ENCODE measurements at places on chromosomes 12 and 14.

DNA sequence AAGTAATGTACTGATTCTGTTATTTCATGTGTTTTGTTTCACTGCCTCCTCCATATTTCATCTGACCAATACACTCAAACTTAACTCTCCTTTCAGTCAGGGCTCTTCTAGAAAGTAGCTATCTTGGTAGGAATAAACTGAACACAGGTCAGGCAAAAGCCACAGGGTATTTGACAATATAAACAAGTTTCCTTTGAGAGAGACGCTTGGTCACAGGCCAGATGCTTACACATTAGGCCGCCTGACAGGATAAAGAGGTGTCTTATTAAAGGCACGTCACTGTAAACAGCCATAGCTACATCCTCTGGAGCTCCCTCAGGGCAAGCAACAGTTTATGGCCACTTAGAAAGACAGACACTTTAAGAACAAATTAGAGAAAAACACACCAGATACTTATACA, 607.5 kb downstream of the SLC6A15 start:
- DNase-seq, result no peak

DNA sequence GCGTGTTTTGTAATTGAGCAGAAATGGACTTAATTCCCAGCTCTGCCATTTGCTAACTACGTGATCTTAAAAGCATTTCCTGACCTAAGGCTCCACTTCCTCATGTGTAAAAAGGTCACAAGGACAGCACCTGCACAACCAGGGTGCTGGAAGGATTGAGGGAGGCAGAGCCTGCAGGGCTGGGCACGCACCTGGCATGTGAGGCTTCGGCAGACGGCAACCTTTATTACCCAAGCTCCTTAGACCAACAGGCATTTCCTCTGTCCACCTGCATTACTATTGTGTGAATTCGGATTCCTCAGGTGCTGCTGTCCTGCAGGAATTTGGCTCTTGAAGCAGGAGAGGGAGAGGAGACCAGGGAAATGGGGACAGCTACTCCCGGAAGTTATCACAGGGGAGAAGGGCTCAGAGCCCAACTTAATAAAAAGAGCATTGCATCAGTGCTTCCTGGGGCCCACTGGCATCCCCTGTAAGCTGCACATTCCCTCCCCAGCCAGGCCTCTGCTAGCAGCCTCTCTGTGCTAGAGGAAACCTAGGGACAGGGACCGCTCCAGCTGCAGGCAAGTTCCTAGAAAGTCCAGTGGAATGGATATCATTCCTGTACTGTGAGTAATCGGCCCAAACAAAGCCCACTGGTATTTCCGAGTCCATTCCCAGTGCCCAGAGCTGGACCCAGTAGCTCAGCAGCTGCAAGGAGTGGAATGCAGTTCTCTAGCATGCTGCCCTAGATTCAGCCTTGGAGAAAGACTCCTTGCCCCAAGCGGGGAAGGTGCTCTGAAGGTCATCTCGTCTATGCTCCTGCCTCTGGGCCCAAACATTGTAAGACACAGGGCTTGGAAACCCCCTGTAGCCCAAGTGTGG, 157.1 kb upstream of the CCND2 start:
- no peak for DNase-seq

DNA sequence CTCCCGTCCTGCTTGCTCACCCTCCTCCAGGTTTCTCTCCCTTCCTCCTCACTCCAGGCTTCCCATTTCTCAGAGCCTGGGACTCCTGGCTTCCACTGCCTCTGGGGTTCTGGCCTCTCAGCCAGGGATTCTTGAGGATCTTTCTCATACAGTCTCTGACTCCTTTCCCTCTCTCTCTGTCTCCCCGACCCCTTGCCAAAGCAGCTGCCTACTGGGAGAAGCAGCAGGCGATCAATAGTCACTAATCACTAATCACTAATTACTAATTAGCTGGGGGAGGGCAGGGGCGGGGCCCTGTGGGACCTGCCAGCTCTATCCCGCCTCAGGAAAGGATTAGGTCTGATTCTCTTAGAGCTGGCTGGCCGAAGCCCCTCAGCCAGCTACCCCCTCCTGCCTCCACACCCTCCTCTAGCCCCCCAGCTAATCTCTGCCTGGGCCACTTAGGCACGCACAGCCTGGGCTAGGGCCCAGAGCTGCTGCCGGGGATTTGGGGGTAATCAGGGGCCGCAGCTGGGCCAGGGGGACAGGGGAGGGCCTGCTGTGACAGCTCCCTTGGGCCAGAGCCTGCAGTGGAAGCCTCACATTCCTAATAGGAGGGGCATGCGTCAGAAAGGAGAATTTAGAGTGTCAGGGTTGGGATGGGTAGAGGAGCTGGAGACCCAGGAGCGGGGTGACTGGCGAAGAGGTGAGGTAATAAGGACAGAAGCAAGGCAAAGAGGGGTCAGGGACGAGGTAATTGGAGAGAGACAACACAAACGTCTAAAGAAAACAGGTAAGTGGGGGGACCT, 2.8 kb downstream of the NXPH4 start:
- no peak for DNase-seq

DNA sequence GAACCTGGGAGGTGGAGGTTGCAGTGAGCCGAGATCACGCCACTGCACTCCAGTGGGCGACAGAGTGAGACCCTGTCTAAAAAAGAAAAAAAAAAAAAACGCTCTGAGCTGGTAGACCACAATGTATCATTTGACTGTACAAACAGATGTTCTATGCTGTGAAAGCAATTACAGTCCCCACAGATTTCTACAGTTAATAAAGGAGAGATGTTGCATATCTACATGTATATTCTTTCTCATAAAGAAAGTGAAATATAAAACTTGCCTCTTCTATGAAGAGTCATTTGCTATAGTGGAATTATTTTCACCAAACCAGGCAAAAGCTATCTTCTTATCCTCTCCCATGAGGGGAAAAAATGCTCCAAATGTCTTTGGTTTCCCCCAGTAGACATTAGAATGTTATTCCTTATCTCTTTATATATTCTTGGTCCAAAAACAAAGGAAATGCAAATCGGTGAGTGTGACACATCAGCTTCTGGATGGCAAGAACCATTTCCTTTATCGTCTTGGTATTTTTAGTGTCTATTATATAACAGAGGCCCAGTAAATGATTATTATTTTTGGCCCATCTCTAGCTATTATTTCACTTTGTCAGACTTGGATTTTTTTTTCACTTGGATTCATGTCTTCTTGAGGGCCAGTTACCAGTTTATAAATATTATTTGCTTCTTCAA, 230.4 kb downstream of the SSPN start:
- DNase-seq, result no peak

GRCh38 chr12:2678426-2678825, 116.3 kb upstream of the FKBP4 start:
- DNase-seq, result no peak

GRCh38 chr12:57063991-57064685, 14.2 kb upstream of the MYO1A start:
- DNase-seq, result no peak

- DNase-seq, result no peak
Measured at GRCh38 chr14:59964251-59965007, 44.5 kb downstream of the LRRC9 start.

DNA sequence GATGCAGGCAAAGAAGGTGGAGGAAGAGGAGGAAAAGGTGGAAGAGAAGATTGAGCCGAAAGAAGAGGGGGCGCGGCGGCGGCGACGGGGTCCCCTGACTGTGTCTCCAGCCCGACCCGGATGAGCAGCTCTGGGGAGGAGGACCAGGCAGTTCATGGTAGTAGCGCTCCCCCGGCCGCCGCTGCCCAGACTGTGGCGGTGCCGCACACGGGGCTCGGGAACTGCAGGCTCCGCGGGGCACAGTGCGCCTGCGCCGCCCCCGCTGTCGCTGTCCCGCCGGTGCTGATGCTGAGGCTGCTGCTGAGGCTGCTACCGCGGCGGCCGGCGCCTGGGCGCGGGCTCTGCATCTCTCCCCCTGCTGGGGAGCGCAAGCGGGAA, at the start of gene KCNH5:
TSS of gene KCNH5 (minus strand) at position 225 of the 378 bp plus-strand sequence. CDS start 272 bp downstream, outside the sequence.
- DNase-seq, result peak; percentile 81

- DNase-seq, result no peak
Measured at GRCh38 chr12:132109741-132110140, 34.4 kb downstream of the DDX51 start.

GRCh38 chr14:61765225-61765943, 3.2 kb downstream of the SNAPC1 start:
- no peak for DNase-seq

DNA sequence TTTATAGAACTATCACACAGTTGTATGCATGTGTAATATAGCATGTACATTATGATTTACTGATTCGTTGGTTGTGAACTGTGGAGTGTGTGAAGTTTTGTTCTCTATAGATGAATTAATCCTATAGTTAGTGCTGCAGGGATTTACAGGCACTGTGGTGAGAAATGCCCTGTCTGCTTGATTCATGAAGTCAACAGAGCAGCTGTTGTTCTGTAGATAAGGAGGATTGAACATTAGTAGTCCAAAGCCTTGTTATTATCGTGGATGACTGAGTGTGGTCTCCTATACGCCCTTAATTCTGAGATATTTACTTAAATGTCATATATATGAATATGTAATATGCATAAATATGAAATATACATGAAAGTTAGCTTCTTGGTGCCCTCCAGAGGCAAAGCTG, 98.3 kb downstream of the DNAH10 start:
- no peak for DNase-seq

- no peak for DNase-seq
Measured at GRCh38 chr12:99067171-99067785, 422.2 kb downstream of the APAF1 start.

GRCh38 chr14:53951627-53952303, 4.9 kb downstream of the BMP4 start:
- DNase-seq, result no peak

DNA sequence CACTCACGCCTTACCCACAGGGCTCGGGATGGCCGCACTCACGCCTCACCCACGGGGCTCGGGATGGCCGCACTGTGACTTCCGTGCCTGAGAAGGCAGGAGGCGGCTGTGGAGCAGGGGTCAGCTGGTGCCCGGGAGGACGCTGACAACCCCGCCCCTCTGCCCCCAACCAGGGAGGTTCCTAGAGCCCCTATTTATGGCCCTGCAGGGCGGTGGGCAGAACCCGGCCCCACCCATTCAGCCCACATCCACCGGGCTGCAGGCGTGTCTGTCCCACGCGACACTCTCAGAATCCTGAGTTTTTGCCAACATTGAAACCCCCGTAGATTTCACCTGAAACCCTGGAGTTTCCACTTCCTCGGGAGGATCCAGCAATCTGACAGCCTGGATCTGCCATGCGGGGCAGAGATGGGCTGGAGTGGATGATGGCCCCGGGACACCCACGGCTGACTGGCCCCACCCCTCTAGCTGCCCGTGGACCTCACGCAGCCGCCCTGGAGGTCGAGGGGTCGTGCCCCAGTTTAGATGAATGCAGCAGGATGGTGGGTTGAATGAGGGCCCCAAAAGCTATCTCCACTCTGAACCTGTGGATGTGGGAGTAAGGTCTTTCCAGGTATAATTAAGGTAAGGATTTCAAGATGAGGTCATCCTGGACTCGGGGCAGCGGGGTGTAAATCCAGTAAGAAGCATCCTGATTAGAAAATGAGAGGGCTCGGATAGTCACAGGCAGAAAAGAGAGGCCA, 20.4 kb downstream of the GALNT9 start:
- no peak for DNase-seq

DNA sequence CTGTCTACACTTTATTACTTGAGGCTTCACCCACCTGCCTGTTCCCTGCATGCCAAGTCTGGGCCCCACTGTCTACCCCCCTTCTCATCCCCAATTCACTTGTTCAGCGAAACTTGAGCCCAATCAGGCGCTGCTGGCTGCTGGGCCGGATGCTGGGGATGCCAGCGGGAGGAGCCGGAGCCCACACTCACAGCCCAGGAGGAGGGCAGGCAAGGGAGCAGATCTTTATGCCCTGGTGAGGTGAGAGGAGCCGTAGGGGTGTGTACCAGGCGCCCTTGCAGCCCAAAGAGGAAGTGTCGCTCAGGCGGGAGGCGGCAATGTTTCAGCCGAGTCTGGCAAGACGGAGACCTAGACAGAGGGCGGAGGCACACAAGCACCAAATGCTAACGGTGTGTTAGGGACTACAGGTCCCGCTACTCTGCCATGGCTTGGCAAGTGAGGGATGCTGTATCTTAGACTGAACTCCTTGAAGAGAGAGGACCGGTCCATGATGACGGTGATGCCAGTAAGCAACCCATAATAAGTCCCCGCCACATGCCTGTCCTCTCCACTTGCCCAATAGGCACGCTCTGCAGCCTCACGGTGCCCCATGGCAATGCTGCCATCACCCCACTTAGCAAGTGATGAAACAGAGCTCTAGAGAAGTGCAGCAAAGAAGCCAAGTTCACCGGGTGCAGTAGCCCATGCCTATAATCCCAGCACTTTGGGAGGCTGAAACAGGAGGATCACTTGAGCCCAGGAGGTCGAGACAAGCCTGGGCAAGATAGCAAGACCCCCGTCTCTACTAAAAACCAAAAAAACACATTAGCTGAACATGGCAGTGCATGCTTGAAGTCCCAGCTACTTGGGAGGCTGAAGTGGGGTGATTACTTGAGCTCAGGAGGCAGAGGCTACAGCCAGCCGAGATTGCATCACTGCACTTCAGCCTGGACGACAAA, 41.6 kb downstream of the LRRC74A start:
- no peak for DNase-seq

GRCh38 chr12:15555446-15555845, 233.1 kb downstream of the PTPRO start:
- no peak for DNase-seq

DNA sequence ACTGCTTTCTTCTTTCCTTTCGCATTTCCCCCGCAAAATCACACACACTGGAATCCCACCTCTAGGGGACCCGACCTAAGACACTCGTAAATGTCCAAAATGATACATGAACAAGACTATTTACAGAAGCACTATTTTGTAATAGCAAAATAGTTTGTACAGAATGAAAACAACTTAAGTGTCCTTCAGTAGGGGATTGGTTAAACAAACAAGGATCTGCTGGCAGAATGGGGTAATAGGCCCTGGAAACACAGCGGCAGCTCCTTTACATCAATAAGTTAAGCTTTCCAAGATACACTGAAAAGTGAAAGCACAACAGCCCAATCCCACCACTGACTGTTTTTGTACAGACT, 48.8 kb downstream of the LTBP2 start:
- DNase-seq, result peak; percentile 28

DNA sequence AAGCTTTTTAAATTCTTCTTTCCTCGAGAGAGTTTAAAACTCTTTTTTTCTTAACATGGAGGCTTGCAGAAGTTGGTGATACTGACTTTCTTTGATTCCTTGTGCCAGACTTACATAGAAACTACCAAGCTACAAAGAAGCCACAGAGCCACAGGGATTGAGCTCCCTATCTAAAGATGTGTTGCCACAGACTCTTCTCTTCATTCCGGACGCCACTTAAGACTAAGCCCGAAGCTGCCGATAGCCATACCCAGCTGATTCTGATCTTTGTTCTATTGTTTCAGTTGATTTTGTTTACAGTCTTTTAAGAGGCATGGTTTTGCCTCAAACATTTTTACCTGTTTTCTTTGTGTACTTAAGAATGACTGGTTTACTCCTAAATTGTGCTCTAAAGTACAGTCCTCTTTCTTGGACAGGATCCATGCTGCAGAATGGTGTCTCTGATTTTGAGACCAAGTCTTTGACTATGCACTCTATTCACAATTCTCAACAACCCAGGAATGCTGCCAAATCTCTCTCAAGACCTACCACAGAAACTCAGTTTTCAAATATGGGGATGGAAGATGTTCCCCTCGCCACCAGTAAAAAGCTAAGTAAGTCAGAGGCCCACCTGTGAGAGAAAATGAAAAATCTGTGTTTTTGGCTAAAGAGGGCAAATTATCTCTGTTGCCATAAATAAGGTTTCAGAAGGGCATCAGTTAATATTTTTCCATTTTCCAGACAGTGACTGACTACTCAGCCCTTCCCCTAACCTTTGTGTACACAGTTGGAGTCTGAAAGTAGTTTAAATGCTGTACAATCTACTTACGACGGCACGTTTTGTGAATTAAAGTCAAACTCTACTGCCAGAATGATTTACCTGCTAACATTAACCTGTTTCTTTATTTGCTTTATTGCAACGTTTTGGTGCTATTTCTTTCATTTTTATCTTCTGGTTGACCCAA, 42.1 kb upstream of the KCNH3 start:
- no peak for DNase-seq

Data from NCI-H345 (cell line).